Activated T-cell treated with anti-CD3 and anti-CD28 coated beads, Interleukin-2, amount 50 U/mL, for 48 hours (primary cell): ENCODE measurements at places on chromosomes 13 and 19.
A peak's percentile ranks its signal among the peaks of the same experiment; 100 is the strongest.

DNA sequence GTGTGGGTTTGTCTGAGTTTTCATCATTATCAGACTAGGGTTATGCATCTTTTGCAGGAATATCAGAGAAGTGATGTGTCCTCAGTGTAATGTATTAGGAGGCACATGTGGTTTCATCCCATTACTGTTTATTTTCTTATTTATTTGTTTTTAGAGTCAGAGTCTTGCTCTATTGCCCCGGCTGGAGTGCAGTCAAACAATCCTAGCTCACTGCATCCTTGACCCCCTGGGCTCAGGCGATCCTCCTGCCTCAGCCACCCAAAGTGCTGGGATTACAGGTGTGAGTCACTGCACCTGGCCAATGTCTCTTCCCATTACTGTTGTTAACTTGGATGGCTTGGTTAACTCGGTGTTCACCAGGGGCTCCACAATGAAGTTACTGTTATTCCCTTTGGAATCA lies 67.4 kb downstream of the MAP4K1 start:
- no peak for DNase-seq

DNA sequence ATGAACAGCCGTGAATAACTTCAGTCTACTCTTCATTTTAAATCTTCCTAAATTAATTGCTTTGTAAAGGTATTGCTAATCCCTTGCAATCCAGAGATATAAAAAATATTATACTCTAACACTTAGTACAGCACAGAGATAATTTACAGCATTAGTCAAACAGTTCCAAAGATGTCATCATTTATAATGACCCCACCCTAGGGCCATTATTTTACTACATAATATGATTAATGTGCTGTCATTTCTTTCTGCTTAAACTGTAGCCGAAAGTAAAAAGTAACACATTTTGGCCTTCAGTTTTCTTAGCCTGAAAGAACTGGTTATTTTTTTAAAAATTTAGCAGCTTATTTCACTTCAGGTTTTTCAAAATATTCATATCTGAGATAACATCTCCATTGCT lies 256.3 kb upstream of the RFC3 start:
- no peak for DNase-seq

DNA sequence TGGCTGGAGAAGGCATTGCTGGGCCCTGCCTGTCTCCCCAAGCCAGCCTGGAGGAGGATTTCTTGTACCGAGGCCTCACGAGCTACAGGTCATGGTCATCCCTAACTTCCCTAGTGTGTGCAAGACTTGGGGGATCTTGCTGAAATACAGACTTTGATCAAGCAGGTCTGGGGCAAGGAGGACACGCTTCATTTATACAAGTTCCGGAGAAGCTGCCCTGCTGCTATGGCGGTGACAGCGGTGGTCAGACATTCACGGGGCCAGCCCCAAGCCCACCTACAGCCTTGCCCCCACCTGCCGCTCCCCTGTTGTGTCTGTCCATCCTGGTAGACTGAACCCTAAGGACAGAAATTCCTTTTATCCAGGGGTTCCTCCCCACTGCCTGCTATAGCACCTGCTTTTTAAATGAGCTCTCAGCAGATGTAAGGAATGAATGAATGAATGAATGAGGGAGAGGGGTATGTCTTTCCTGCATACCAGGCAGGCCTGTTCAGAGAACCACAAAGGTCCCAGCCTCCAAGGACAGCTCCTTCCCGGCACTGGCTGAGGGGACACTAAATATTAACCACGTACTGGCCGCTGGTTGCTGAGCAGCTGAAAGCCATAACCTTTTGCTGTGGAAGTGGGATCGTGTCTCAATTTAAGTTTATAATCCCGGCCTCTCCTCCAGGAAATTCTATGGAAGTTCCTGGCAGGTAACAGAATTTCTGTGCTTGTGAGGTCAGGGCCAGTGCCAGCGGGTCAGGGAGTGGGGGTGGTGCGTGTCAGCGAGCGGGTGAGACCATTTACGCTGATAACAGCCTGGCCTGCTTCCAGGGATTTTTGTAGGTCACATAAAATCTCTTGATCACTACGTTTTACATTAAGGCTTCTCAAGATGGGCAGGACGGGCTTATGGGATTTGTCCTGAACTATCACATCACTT lies 27.1 kb downstream of the TSSK6 start:
- DNase-seq = no peak

- DNase-seq = no peak
Observed at GRCh38 chr19:50710094-50710493, 9.5 kb downstream of the SHANK1 start.

- no peak for DNase-seq
Observed at GRCh38 chr13:106688940-106689339, 121.0 kb upstream of the ARGLU1 start.

DNA sequence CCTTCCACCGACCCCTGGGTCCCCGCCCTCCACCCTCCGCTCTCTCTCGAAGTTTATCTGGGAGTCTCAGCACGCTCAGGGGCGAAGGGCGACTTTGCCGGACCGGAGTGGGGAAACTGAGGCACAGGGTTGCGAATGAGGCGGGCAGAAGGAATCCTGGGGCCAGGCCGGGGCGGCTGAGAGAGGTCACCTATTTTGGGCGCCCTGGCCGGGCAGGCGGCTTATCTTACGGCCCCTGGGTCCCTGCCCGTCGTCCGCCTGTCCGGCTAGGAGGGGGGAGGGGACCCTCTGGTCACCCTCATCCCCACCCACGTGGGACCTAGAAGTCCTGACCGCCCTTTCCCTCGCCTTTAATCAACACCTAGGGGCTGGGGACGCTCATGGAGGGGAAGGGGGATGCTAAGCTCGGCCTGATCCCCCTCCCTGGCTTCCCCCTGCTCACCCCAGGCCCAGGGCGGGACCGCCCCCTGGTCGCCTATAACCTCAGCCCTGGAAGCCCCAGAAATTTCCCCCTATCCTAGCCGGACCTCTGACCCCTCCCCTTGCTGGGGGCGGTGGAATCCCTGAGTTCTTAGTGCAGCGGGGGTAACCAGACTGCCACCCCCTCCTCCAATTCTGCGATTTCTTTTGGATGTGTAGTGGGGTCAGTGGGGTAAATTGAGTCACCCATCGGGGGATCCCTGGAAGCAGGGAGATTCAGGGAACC lies 556 bp downstream of the TRIP10 start:
- peak; percentile 50 for DNase-seq

DNA sequence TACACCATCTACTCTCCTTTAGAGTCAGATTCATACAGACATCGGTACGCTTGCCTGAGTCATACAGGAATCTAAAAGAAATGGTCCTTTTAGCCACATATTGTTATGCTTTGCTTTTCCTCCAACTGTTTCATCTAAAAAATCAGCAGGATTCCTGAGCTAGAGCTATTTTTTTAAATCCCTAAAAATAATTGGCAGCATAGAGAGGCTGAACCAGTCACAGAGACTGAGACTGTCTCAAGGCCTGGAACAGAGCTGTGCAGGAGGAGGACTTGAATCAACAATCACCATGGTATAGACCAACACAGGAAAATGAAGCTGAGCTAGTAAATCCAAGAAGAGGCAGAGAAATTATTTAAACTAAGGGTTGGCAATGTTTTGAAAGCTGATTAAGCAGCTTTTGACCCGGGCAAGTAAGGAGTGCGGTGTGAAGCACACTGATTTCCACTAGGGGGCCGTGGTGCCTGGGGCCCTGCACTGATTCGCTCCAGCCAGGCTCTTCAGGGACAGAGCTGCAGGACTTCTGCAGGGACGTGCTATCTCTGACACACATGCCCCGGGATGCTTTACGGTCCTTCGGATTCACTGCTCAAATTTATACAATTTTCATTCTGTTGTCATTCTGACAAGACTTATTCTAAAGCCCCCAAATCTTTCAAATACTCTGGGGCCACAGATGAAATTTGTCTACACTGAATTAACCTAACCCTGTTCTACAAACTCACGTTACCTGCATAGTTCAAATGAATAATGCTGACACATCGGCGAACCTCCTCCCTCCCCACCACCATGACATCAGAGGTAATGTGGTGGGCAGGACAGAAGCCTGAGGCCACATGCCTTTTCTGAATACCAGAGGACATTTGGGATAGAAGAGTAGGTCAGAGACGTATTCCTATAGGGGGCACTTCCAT lies 87.6 kb upstream of the SLC15A1 start:
- DNase-seq = peak; percentile 39

DNA sequence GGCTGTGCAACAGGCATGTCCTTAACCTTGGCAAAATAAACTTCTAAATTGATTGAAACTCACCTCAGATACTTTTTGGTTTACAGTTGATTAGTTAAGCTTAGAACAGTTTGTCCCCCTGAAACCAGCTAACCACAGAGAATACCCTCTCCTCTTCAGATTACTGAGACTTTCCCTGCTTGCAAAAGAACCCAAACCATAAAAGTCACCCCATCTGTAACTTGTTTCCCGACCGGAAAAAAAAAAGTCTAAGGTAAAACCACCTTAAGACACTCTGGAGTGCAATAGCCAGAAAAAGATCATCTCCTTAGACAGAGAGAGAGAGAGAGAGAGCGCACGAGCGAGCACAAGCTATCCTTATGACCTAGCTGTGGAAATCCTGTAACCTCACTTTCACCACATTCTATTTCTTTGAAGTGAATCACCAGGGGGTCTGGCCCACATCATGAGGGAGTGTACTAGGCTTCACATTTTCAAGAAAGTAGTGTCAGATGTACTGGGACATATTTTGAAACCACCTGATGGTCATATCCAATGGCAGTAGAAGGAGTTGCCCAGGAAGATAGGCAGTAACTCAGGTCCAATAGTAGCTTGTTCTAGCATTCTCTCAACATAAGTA lies 11.1 kb upstream of the GTF2F2 start:
- DNase-seq = peak; percentile 35

DNA sequence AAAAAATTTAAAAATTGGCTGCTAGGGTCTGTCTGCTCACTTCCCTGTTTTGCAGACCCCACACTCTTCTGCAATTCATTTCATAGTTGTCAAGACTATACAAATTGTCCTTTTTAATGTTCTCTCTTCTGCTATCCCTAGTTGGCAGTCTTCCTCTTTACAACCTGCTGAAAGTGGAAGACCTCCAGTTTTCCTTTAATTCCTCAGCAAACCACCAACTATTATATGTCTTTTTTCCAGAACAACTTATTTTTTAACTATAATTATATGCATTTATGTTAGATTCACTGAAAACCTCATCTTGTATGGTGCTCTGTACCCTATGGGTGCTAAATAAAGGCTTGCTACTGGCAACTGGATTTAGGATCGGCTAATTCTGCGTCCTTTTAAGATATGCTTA lies 1.1 kb upstream of the PHF11 start:
- no peak for DNase-seq

- DNase-seq = peak; percentile 68
Observed at GRCh38 chr13:52127783-52128702, 830 bp downstream of the NEK5 start.

GRCh38 chr19:10460714-10461046 lies 40.3 kb downstream of the PDE4A start:
- DNase-seq = no peak
